ENCODE measurements at places on chromosomes 2 and 18.

DNA sequence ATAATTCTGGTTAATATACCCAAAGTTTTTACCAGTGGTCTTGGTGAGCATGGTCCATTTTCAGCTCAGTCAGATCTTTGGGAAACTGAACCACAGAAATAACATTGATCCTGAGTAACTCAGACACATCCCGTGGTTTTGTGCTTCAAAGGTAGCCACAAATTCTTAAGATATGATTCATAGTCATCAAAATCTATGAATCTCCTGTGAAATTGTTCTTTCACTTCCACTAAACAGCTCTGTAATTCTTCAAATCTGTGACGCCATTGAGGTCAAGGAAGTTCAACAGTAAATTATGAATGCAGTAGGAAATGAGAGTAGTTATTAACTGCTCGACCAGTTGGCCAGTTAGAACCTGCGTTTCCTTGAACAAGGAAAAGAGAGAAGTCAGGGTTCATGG is 147.3 kb downstream of the IRS1 start:
- DNase-seq, result no peak

DNA sequence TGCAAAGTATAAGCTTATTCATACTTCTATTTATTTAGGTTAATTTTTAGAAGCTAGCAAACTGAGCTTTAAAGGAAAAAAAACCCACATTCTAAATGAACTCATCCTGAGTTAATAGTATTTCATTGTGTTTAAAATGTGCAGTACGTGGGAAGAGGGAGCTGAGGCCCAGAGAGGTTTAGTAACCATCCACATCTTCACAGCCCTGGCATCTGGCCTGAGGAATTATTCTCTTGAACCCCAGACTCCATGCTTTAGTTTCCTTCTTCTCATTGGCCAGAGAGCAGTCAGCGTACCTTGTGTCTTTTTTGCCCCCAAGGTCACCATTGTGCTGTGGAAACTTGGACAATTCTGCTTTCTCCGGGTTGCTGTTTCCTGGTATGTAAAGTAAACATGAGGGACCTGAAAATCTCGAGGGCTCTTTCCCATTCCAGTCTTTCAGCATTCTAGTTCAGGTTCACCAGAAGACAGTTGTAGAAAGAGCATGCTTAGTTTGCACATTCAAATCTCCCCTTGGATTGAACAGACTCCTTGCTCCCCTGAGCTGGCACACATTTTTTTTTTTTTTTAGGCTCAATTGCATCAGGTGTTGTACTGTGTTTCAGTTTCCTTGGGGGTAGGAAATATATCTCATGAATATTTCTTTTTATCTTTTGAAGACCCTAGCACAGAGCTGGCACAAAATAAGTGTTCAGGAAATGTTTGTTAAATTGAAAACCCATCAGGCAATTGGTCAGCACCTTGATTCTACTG is 81.4 kb downstream of the MYCN start:
- DNase-seq, result no peak

GRCh38 chr2:46666044-46666679 is 186.8 kb downstream of the TMEM247 start:
- no peak for DNase-seq

DNA sequence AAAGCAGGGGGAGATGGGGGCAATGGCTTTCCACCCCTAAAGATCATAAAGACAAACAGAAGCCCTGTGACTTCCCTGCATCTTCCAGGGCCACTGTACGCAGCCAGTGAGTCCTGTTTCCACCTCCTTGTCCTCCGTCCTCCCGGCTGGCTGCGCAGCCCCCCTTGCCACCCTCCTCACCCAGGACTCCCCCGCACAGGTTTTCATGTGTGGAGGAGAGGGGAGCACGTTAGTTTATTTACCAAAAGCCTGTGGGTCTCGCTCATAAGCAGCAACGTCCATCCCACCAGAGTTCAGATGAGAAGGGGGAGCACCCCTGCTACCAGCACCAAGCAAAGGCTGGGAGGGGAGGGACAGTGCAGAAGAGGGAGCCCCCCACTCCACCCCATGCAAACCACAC is 11.7 kb downstream of the CYP26B1 start:
- no peak for DNase-seq

DNA sequence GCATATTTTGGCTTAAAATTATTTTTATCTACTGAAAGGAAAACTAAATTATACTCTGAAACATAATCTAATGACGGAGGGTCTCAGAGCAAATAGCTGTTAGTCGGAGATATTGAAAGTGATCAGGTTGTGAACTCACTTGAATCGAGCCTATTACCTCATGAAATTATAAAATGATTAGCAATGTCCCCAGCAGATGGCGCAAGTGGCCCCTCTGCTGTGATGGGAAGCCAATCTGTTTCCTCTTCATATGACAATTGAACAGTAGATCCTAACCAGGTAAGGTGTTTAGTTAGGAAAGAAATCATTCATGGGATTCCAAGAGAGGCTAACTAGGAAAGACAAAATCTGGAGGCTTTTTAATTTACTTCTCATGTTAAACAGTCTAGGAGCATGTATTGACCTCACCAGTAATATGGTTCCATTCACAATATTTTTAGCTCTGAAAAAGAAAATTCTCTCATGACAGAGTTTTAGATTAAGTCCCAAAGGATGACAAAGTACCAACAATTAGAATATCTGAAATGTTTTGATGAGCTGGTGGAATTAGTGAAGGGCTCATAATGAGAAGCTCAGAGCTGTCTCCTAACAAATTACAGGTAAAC is 29.9 kb upstream of the MPPE1 start:
- DNase-seq, result no peak

GRCh38 chr18:36527740-36528455 is 230.4 kb downstream of the FHOD3 start:
- peak; percentile 37 for DNase-seq

DNA sequence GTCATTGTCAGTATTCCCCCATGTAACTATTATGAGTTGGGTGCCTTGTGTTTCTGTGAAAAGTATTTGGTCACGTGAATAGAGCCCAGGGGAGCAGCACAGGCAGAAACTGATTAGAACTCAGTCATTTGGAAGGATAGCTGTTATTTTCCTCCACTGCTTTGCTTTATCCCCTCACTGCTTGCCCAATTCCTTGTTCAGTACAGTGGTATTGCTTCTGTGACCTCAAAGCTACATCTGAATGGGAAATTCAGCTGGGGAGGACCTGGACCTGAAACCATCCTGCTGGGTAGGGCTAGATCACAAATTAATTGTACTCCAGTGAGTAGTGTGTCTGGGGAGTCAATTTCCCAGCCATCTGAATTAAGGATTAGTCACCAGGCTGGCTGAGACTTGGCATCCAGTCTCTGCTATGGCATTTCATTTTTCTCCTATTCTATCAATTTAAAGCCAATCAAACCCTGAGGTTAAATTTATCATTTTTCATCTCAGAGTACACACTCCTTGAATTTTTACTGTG is 1231.6 kb upstream of the GYPC start:
- DNase-seq, result no peak

GRCh38 chr2:128374001-128374710 is 55.5 kb upstream of the HS6ST1 start:
- DNase-seq, result no peak

- DNase-seq, result no peak
Measured at GRCh38 chr2:271917-272316, 7.2 kb downstream of the ACP1 start.

GRCh38 chr2:172613615-172614231 is 57.8 kb downstream of the PDK1 start:
- DNase-seq, result no peak

- no peak for DNase-seq
Measured at GRCh38 chr2:172423160-172423559, 4.2 kb upstream of the ITGA6 start.

- no peak for DNase-seq
Measured at GRCh38 chr2:190088917-190089316, 26.4 kb upstream of the MSTN start.

Measured in vagina (tissue), 2 donors.